Left hindlimb (tissue), 1 donor: ENCODE measurements at places on chromosomes 16 and 17.
A peak's percentile ranks its signal among the peaks of the same experiment; 100 is the strongest.

GRCh38 chr16:48287239-48287638, 39.9 kb upstream of the ABCC11 start:
- DNase-seq: no peak

DNA sequence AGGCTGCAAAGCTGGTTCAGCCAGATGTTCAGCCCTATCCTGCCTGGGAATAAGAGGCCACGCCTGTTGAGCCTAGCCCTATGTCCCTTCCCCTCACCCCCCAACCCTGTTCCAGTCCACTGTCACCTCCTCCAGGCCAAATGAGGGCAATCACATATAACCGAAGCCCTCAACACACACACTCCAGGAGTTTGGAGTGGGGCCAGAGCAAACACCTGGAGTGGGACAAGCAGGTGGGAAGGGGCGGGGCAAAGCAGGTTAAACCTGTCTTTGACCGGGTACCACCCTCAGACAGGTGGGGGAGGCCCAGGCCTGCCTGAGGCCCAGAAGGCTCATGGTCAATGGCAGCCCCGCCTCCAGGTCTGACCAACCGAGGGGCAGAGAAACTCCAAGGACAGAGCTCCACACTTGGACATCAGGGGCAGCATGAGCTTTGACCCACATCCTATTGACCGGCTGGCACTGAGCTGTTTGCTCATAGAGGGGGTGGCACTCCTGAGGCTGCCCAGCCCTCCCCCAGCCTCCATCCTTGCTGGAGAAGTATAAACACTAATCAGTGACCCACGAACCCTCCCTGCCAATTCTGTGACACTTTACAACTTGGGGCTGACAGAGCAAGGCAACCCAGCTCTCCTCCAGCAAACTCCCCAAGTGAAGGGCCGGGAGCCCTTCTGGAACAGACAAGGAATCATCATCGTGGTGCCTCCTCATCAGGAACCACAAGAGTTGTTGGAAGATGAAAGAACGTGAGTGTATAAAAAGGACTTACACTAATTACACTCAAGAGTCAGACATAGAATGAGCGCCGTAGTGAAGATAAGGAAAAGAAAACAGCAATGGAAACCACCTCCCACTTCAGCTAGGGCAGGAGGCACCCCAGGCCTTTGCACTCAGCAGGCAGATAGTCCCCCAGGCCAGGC, 1.5 kb downstream of the ESRP2 start:
- no peak for DNase-seq

DNA sequence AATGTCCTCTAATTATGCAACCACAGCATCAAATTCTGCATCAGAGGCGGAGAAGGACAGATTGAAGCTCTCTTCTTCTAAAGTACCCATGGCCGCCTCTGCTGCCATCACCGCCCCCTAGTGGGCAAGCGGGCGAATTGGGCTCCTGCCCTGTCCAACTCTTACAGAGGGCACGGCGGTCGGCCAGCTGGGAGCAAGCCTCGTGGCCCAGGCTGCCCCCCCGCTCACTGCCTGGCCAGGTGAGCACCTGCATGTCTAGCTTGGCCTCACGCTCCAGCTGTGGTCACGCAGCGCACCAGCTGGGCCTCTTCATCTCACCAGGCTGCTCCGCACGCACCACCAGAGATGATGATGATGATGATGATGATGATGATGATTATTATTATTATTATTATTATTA, 146.1 kb upstream of the TOM1L1 start:
- DNase-seq: no peak

DNA sequence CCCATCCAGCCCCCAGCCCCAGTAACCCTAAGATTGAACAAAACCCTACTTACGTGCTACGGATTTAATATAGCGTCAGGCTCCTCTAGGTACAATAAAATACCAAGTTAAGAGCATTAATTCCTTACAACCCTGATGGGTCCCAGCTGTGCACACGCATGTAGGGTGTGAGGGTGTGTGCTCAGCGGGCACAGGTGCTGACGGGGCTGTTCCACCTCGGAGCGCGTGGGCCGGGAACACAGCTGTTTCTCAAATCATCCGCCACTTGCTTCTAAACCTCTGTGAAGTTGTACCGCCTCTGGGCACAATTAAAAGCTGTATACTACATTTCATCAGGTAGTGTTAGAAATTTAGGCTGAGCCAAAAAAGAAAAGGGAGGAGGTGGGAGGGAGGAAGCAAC, 478.6 kb downstream of the MAF start:
- DNase-seq: no peak

DNA sequence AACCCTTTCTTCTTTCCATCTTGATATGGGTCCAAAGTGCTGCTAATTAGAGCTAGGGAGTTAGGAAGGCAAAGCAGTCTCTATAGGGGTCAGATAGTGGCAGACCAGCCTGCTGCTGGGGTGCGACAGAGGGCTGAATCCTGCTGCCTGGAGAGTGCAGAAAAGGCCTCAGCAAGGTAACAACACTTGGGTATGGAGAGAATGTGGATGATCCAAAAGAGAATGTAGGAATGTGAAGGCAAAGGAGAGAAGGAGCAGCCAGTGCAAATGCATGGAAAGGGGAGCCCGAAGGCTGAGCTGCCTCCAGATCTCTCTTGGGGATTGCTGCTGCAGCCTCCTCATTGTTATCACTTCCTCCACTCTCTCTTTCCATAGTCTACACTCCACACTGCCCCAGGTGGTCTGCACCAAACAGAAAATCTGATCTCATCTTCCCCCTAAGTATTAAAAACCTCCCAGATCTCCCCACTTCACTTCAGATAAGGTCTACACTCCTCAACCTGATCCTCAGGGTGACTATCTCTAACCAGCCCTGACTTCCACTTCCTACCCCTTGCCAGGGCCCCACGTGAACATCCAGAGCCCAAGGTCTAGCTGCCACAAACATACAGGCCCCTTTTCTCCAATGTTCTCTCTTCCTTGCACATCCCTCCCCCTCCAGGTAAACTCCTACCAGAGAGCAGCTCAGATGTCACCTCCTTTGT, 28.8 kb downstream of the TOM1L2 start:
- no peak for DNase-seq

- DNase-seq: no peak
Measured at GRCh38 chr16:54821731-54822130, 108.9 kb upstream of the IRX5 start.

GRCh38 chr17:17780922-17781590, 55.7 kb downstream of the SREBF1 start:
- DNase-seq: peak; percentile 79

- DNase-seq: no peak
Measured at GRCh38 chr17:75490953-75491649, 24.2 kb downstream of the CASKIN2 start.

- no peak for DNase-seq
Measured at GRCh38 chr17:282000-282911, 70.4 kb downstream of the RPH3AL start.

- no peak for DNase-seq
Measured at GRCh38 chr16:13864689-13865088, 55.3 kb upstream of the ERCC4 start.

DNA sequence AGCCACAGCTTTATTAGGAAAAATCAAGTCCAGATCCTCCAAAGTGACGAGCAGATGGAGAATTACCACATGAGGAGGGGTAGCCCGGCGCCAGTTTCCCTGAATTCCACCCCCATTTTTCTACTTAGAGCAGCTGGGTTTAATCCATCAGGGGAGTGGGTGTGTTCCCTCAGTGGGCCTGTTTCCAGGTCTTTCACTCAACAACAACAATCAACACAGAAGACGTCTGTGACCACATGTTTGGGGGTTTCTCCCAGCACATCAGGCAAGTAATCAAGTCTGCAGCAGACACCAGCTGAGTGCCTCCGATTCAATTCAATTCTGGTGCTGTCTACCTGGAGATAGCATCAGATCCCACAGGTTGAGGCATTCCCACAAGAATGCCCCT, 6.8 kb downstream of the SLC6A2 start:
- peak; percentile 90 for DNase-seq

DNA sequence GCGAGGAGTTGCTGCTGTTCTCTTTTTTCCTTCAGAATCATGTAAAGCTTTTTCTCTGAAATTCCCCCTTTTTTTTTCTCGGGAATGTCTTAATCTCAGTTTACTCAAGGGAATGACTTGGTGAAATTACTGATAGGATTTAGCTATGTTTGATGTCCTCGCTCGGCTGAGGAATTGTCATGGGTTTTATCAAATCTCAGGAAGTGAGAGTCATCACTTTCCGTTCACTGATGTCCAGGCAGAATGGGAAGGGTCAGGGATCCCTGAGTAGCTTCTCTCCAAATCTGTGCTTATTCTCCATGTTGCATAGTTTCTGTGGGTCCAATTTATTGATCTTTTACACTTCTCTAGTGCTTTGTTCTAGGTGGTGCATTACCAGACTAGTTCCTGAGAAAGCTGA, 6.3 kb downstream of the IGSF6 start:
- no peak for DNase-seq

DNA sequence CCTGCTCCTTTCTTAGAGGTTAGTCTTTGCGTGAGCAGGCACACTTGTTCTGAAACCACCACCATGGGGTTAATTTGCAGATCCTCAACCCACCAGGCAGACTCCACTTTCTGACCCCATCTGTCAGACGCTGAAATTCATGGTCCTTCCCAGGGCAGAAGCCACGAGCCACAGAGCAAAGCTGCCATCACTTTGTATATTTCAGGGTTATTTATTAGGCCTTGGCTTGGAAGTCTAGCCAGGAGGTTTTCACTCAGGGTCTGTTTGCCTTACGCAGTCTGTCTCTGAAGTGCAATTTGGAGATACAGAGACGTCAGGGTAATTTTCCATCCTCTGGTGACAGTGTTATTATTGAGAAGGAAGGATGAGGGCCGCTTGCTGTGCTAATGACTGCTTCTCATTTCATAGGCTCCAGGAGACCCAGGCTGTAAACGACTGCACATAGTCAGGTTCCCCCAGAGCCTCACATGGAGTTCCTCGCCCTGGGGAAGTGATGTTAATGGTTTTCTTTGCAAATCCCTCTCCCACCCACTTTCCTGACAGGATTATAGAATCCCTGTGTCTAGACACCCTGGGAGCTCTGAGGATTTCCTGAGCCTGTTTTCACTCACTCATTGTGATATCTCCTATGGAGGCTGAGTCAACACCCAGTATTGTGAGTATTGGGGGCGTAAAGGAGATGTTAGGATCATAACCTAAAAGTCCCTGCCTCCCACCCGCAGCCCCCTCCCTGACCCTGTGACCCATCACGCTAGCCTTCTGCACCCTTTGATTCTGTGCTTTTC, 269.0 kb downstream of the ABCC12 start:
- no peak for DNase-seq

DNA sequence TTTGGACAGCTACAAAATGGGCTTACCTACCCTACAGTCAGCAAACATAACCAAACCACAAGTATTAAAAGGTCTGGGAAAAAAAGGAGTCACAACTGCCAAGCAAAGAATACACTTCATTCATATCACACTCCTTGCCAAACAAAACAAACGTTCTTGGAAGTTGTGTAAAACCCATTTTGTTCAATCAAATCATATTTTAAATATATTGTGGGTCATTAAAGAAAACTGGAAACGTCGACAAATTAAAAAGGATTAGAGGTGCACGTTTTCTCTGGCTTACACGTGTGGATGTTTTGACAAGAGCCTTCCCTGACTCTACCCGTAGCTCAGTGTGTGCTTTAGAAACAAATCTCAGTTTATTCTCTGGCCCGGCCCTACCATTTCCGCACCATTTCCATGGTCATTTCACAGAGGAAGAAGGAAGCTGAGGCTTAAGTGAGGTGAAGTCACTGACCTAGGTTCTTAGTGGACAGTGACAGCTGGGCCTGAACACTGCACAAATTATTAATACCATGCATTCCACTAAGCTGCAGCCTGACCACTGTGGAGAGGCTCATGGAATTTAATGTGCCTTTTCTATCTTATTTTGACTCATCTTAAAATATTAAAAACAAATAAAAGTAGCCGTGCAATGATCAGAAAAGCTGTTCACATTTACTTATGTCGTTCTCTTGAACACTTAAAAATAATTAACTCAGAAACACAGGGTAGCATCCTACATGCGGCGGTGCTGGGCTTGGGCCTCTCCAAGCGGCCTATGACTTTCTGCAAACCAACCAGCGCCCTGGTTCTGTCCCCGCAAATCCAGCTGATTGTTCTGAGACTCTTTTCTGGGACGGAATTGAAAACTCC, 968 bp downstream of the CEP112 start:
- DNase-seq: no peak

DNA sequence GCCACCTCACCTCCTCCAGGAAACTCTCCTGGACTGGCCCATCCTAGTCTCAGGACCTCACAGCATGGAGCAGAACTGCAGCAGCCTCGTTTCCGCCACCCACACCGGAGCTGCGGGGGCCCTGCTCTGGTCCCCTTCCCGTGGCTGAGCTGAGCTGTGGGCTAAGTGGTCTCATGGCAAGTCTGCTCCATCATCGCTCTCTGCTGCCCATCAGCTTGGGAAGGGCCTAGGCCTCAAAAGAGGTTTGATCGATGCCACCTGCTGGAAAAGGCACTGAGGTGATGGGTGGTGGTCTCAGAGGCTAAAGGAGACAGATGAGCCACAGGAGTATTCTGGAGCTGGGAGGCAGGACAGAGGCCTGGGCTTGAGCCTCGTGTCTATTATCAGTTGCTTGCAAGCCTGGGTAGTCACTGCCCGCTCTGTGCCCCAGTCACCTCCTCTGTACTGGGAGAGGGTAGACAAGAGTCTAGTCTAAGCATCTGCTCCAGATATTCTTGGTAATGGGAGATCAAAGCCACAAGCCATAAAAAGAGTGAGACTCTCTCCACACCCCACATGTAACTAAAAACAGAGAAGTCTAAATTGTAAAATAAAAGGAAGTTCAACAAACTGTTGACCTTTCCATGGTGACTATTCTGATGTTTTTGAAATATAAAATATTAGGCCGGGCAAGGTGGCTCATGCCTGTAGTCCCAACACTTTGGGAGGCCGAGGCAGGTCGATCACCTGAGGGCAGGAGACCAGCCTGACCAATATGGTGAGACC, 1.6 kb downstream of the ITGAE start:
- DNase-seq: no peak

- no peak for DNase-seq
Measured at GRCh38 chr17:17868641-17869522, 32.1 kb upstream of the SREBF1 start.

GRCh38 chr17:66855204-66855603, 20.3 kb downstream of the CACNG5 start:
- no peak for DNase-seq

- DNase-seq: no peak
Measured at GRCh38 chr17:57002904-57003303, 25.0 kb downstream of the SCPEP1 start.

- DNase-seq: no peak
Measured at GRCh38 chr17:4135489-4135888, 7.3 kb downstream of the ZZEF1 start.

GRCh38 chr17:48541577-48542113, 3.3 kb downstream of the HOXB2 start:
- DNase-seq: peak; percentile 77

DNA sequence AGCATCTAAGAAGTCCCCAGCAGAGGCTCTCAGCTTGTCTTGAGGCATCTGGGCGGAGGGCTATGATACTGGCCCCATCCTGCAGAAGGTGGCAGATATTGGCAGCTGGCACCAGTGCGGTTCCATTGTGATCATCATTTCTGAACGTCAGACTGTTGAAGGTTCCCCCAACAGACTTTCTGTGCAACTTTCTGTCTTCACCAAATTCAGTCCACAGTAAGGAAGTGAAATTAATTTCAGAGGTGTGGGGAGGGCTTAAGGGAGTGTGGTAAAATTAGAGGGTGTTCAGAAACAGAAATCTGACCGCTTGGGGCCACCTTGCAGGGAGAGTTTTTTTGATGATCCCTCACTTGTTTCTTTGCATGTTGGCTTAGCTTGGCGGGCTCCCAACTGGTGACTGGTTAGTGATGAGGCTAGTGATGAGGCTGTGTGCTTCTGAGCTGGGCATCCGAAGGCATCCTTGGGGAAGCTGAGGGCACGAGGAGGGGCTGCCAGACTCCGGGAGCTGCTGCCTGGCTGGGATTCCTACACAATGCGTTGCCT, at the start of gene CIITA:
Gene CIITA (plus strand): TSS at position 404 of the 543 bp plus-strand sequence. CDS start 129 bp downstream, at position 533.
- no peak for DNase-seq
